ENCODE measurements at places on chromosomes 6 and 20.

- no peak for DNase-seq
These were observed 103.5 kb downstream of the MAP7 start for GRCh38 chr6:136446579-136447187.

DNA sequence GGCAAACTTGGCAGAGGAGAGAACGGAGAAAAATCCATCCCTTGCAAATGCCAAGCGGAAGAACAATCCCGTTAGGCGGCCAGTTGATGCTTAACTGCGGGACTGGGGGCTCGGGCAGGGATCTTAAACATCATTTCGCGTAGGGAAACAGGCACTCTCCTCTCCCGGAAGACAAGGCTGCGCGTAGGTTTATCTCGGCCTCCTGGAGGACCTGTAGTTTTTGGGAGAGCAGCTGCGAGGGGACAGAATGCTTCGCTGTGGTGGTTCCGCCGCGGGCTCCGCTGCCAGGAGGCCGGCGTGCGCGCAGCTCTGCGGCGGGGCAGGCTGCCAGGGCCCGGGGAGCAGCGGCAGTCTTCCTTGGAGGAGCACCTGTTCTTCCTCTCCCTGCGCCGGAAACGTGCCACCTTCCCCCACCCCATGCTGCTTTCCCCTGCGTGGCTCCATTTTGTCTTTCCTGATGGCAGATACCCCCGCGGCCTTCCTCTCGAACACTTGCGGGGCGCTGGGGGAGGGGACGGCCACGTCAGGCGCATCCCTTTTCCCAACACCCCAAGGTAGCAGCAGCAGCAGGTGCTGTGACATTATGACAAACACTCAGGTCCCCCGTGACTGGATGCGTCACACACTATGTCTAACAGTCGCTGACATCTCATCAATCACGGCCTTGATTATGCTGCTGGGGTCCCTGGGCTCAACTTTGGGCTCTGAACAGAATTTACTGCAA lies 230.7 kb upstream of the BTBD3 start:
- DNase-seq: no peak

DNA sequence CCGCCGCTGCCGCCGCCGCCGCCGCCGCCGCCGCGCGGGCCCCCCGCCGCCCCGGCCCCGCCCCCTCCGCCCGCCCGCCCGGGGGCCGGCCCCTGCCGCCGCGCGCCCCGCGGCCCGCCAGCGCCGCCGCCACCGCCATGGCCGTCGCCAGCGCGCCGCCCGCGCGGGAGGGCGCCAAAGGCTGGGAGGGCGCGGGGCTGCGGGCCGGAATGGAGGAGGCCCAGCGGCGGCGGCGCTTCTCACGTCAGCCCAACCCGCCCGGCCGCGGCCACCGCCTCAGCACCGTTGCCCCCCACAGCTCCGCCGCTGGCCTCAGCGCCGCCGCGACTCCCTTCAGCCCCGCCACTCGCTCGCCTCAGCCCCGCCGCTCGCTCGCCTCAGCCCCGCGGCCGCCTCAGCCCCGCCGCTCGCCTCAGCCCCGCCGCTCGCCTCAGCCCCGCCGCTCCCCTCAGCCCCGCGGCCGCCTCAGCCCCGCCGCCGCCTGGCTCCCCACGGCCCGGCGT lies 258 bp downstream of the PHF10 start:
- DNase-seq: no peak

DNA sequence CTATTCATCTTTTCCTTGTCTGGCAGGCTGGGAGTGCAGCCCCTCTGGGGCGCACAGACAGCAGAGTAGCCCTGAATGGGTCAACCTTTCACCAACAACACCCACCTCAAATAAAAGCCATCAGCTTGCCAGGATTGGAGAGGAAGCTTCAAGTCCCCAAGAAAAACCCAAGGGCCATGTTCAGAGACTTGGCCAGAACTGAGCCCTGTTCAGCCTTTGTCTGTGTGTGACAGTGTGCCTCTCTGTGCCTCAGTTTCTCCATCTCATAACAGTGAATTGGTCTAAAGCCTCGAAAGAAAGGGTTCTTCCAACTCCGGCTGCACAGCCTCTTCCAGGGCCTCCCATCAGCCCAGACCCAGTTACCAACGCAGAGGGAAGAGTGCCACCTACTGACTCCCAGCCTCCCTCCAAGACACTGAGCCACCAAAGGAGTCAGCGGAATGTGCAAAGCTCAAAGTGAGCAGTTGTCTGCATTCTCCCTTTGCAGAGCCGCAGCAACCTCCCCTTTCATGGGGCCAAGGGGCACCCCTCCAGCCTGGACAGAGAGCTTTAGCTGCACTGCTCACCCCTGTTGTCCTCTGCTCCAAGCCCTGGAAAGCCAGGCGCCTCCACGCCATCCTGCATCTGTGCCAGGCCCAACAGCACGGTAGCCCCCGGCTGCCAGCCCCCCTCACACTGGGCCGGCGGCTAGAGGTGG lies 82.7 kb upstream of the TOP1 start:
- peak; percentile 36 for DNase-seq

DNA sequence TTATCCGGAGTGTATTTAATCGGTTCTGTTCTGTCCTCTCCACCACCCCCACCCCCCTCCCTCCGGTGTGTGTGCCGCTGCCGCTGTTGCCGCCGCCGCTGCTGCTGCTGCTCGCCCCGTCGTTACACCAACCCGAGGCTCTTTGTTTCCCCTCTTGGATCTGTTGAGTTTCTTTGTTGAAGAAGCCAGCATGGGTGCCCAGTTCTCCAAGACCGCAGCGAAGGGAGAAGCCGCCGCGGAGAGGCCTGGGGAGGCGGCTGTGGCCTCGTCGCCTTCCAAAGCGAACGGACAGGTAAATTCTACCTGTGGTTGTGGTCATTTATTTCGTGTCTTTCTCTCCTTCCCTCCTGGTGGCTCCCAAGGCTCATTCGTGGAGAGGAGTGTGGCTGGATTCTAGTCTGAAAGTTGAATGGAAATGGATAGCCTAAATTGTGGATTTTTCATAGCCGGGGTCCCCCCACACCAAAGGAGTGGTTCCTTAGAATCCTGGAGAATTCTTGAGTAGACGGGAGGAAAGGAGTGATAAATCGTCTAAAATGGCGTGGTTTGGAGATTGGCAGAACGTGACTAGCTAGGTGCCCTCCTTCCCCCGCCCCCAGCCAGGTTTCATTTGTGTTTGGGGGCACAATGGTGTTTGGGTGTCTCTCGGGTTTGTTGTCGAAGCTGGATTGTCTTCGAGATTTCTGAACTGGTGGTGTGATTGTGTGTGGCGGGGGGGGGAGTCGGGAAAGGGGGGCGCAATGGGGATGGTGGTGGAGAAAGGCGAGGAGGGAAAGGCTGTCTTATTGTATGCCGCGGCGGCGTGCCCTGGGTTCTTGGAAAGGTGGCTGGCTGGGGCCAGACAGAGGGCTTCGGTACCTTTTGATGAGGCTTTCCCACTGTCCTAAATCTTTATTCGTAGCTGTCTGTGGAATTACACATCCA lies 673 bp downstream of the MARCKS start:
- DNase-seq: peak; percentile 42

DNA sequence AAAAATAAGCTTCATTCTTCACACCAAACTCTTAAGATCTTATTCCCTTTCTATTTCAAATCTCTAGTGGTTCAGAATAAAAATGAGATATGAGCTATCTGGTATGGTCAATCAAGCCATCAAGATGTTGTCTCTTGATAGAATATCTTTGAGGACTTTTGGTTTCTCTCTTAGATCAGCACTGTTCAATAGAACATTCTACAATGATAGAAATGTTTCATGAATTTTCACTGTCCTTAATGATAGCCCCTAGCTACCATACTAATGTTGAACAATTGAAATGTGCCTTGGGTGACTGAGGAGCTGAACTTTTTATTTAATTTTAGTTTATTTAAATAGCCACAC lies 24.1 kb upstream of the HINT3 start:
- no peak for DNase-seq

GRCh38 chr6:125631165-125631564 lies 118.3 kb upstream of the HEY2 start:
- no peak for DNase-seq

DNA sequence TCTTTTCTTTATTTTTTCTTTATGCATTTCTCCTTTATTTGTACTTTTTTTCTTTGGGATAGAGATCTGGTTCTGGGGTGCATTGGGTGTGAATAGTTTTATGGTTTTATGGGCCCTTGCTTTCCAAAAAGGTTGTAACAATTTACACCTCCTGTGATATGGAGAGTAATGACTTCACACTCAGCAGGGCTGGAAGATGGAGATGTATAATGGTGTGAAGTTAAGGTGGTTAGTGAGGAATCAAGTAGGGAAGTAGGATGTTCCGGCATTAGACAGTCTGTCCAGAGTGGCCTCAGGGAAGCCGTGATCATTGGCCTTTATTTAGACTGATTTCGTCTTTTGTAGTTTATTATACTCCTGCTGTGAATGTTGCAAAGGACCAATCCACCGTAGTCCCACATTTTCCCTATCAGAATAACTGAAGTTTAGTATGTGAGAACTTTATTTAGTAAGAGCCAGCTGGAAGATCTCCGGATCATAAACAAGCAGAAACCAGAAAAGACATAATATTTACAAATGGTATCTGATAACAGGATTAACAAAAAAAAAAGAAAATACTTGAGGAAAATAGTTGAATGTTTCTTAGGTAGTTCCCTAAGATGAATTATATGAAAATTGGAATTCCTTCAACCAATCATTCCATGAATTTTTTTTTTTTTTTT lies 255.5 kb downstream of the TBC1D7 start:
- DNase-seq: no peak
